ENCODE measurements at places on chromosomes 5 and 9.

- DNase-seq: no peak
These were observed 11.0 kb downstream of the RGS3 start for GRCh38 chr9:113474360-113475028.

DNA sequence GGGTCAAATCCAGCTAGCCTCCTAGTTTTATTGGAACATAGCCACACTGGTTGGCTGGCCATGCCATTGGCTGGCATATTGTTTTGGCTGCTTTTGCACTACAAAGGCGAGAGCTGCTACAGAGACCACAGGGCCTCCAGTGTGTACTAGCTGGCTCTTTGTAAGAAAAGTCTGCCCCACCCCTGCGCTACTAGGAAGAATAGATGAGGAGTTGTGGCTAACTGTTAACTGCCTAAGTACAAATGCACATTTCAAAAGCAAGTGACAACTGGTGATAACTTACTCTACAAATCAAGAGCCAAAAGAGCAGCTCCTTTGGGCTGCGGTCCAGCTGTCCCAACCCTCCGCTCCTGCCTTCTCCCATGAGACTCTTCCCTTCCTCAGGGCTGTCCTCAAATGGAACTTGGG lies 63.9 kb downstream of the SERINC5 start:
- peak; percentile 43 for DNase-seq

DNA sequence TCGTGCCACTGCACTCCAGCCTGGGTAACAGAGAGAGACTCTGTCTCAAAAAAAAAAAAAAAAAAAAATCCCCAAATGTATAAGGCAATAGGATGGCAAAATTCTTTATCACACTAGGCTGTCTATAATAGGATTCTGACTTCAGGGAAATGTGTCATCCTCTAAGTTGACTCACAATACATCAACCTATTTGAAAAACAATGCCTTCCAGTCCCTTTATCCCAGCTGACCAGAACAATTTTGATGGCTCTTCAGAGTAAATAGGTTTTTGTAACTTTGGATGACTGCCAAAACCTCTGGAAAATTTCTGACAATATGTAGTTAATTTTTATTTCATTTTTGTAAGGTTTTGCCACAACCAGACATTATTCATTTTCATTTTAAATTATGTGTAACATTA lies 184.1 kb downstream of the CCDC192 start:
- DNase-seq: no peak

DNA sequence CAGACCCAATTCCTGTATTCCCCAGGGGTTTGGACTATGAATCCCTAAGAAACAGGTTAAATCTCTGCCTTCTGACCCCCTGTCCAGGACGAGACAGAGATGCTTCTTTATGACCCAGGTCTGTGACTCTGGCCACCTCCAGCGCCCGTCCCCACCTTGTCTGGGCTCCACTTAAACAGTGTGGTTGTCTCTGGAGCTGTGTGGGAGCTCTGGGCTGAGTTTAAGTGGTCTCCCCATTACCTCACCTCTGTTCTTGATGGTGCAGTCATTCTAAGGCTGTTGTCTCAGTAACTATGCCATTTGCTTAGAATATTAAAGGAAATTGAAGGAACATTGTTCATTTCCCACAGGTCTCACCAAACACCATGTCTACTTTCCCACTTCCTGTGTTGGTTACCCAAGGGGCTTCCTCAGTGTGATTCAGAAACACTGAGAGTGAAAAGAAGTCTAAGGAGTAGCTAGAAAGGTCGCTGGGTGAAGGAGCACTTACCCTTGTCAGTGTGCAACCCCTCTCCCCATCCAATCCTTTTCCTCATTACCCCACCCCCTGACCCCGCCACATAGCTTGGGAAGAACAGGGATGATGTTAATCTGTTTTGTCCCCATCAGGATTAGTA lies 127.8 kb upstream of the CKMT2 start:
- DNase-seq: peak; percentile 13

DNA sequence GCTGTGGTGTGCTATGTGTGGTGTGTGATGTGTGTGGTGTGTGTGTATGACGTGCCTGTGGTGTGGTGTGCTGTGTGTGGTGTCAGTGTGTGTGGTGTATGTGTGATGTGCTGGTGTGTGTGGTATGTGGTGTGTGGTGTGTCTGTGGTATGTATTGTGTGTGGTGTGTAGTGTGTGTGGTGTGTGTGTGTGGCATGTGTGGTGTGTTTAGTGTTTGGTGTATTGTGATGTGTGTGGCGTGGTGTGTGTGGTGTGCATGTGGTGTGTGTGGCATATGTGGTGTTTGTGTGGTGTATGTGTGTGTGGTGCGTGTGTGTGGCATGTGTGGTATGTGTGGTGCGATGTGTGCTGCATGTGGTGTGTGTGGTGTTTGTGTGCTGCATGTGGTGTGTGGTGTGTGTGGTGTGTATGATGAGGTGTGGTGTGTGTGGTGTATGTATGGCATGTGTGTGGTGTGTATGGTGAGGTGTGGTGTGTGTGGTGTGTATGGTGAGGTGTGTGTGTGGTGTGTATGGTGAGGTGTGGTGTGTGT lies 18.3 kb upstream of the RNU6ATAC start:
- no peak for DNase-seq

DNA sequence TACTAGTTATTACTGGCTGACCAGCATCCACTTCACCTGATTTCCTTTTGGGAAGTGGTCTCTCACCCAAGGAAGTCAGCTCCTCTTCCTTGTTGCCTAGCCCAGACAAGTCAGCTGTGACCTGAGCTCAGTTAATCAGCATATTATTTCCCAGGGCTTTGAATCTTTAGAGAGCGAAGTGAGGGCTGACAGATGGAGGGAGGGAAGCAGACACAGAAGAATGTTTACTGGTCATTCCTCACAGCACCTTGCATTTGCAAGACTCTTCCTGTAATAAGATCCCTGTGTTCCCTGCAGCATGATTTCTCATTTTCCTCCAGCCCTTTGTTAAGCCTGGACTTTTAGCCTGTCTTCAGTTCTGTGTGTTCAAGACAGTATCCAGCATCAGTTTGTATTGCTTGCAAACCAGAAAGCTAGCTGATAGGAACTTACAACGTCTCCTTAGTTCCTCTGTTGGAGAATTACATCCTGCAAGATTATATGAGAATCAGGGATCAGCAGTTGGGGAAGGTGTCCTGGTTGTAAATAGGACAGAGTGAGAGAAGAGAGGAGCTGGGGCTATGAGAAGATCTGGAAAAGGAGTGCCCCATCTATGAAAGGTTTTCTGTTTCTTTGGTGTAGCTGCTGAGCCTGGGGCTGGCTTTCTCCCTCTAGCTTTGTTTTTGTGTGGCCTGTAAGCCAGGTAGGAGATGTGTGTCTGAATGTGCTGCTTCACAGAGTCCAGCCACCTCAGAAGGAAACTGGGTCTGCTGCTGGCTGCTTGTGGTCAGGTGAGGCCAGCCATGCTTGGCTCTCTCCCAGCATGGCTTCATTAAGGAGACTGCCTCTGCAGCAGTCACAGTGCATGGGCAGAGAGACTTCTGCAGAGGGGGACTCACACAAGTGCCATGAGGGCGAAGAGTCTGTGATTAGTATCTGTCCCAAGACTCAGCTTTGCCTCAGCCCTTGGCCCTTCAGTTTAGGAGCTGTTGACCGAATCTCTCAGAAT lies 50.3 kb downstream of the MAN2A1 start:
- DNase-seq: no peak

- no peak for DNase-seq
These were observed 70.6 kb downstream of the SMARCA2 start for GRCh38 chr9:2085716-2086115.

GRCh38 chr5:152701305-152701949 lies 296.3 kb upstream of the NMUR2 start:
- no peak for DNase-seq

- DNase-seq: no peak
These were observed 15.5 kb downstream of the BAAT start for GRCh38 chr9:101369286-101369685.

Data from CD8-positive, alpha-beta T cell (primary cell).